ENCODE measurements at places on chromosomes 1 and 21.

GRCh38 chr1:237938553-237938952, 47.8 kb upstream of the ZP4 start:
- no peaks in the 10 kb centered on the region for H3K27me3 ChIP-seq
- no peaks in the 10 kb centered on the region for H3K36me3 ChIP-seq
- no peak overlapping the region for H3K4me3 ChIP-seq
- DNase-seq = no peak
- H3K4me1 ChIP-seq = no peaks in the 10 kb centered on the region

DNA sequence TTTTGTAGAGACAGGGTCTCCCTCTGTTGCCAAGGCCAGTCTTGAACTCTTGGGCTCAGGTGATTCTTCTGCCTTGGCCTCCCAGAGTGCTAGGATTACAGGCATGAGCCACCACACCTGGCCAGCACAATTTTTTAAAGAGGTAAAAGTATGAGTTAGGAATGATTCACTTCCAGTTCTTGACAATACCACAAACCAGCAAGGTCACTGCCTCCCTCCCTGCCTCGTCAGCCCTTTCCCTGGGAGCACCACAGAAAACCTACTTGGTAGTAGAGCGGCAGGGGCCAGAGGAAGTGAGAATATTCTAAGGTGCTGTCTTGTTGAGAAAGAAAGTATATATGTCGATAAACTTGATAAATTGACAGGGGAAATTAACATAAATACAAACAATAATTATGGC, 10.8 kb upstream of the CDA start:
- H3K27me3 ChIP-seq = peaks cover 4% of the 10 kb centered on the region
- H3K36me3 ChIP-seq = no peaks in the 10 kb centered on the region
- DNase-seq = no peak
- H3K4me3 ChIP-seq = no peak overlapping the region

DNA sequence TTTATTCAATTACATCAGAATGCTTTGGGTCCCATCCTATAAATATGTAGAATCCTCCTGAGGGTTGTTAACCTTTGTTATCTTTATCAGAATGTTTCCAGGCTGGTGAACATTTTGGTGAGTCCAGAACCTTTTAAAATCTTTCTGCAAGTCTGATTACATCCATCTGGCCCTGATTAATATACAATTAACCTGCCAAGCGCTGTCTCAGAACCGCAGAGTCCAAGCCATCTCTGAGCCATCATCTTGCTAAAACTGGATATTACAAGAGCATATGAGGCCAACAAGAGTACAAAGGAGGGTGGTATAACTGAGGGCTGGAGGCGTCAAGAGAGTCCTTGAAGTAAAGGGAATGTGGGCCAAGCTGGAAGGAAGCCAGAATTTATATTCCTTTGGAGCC, 88.6 kb upstream of the ZC3H11B start:
- no peak overlapping the region for H3K27ac ChIP-seq
- H3K4me3 ChIP-seq = no peak overlapping the region
- no peaks in the 10 kb centered on the region for H3K36me3 ChIP-seq
- no peaks in the 10 kb centered on the region for H3K4me1 ChIP-seq

GRCh38 chr1:231856426-231856825, 229.8 kb downstream of the DISC1 start:
- H3K4me1 ChIP-seq = no peaks in the 10 kb centered on the region
- no peaks in the 10 kb centered on the region for H3K36me3 ChIP-seq
- H3K4me3 ChIP-seq = no peak overlapping the region
- no peak for DNase-seq
- H3K27me3 ChIP-seq = no peaks in the 10 kb centered on the region
- no peak overlapping the region for H3K27ac ChIP-seq
